ENCODE measurements at places on chromosomes 11 and 22.

GRCh38 chr11:132134322-132134721 lies 763.9 kb downstream of the NTM start:
- DNase-seq = no peak

DNA sequence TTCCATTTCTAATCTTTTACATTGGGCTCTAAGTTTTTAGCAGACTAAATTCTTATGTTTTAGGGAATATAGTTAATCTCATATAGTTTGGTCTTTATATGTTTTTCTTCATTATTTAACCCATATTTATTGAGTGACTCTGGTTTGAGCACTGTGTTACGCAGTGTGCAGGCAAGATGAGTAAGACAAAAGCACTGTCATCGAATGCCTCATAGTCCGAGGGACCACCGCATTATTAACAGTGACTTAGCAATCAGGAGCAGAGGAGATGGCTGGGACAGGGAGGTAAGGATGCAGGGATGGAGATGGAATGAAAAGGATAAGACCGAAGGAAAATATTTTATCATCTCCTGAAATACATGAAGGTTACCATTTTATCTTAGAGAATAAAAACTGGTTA lies 65.2 kb upstream of the CTSC start:
- DNase-seq = no peak

GRCh38 chr11:79481795-79482194 lies 41.0 kb upstream of the TENM4 start:
- no peak for DNase-seq

GRCh38 chr11:122749005-122749687 lies 89.2 kb upstream of the CRTAM start:
- DNase-seq = peak; percentile 62

- DNase-seq = peak; percentile 7
Observed at GRCh38 chr11:43419460-43419859, 60.7 kb downstream of the TTC17 start.

- peak; percentile 33 for DNase-seq
Observed at GRCh38 chr22:47213571-47214230, 451.3 kb downstream of the TBC1D22A start.

DNA sequence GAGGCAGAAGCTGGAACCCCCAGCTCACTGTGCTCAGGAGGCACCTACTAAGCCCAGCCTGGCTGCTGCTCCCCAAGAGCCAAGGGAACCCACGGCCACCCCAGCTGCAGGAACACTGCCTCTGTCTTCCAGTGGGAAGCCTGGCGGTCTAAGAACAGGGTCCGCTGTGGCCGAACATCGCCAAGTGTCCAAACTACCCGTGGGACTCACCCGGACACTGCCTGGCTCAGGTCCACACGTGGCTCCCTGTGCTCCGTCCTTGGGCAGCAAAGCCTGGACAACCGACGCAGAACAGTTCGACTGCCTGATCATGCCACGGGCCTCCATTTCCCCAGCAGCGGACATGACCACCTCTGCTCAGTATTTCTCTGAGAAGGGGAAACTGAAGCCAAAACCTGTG lies 747.0 kb downstream of the BRD1 start:
- DNase-seq = no peak

- no peak for DNase-seq
Observed at GRCh38 chr22:17060126-17060525, 24.7 kb upstream of the IL17RA start.

DNA sequence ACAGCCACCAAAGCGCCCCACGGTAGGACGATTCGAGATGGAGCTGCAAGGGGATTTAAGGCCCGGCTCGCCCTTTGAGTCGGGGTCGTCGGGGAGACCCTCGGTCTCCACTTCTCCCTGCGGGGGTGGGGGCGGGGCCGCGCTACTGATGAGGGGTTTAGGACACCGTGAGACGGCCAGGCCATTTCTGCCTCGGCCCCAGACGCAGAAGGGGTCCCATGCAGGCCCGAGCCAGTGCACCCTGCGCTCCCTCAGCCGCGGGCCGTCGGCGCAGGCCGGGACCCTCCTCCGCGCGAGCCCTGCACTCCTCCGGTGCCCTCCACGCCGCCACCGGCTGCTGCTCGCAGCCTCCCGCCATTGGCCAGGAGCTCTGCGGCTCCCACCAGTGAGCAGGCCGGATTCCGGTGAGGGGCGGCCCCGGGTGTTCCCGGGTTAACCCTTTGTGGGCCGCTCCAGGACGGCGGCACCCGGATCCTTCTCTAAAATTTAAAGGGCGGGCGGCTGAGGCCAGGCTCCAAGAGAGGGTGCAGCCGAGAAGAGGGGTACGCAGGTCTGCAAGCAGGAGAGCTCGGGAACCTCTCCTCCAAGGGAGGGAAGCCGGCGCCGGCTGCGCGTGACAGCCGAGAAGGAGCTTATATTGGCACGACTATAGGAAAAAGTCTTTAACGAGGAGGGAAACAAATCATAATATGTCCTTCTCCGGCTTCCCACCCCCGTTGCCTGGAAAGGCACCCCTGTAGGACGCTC lies 18.0 kb downstream of the CREB3L1 start:
- peak; percentile 68 for DNase-seq

DNA sequence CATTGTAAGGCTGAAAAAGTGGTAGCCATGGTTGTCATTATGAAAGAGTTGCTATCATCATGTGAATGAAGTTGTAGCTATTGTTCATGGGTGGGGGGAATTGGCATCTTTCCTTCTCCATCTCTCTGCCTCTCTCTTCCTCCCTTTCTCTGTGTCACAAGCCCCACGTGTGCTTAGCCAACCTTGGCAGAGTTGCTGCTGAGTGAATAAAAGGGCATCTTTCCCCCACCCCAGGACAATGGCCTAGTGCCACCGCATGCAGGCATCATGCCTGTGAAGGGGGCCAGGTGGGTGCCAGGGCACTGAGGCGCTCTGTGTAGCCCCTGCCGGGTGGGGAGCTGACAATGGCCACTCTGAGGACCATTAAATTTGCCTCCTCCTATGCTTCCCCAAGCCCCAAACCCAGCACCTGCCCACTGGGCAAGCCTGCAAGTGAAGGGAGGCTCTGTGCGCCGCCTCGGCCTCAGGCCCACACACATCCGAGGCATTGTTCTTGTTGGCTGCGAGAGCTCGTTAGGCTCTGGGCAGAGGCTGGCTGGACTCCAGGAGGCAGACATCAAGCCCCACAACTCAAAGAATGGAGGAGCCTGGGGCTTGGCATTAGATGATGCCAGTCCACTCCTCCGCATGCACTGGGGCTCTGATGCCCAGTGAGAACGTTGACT lies 103.9 kb downstream of the SEZ6L start:
- no peak for DNase-seq

DNA sequence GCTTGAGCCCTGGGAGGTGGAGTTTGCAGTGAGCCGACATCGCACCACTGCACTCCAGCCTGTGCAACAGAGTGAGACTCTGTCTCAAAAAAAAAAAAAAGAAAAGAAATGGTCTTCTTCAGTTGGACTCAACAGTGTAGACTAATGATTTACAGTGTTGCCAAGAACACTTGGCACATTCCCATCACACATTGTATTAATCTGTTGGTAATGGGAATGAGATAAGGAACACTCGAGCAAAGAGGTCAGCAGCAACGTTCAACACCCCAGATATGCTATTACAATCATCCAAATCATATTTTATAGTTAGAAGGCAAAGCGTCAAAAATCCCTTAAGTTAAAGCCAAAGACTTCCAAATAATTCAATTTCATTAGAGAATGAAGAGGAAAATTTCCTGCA lies 14.5 kb downstream of the CDON start:
- DNase-seq = no peak

DNA sequence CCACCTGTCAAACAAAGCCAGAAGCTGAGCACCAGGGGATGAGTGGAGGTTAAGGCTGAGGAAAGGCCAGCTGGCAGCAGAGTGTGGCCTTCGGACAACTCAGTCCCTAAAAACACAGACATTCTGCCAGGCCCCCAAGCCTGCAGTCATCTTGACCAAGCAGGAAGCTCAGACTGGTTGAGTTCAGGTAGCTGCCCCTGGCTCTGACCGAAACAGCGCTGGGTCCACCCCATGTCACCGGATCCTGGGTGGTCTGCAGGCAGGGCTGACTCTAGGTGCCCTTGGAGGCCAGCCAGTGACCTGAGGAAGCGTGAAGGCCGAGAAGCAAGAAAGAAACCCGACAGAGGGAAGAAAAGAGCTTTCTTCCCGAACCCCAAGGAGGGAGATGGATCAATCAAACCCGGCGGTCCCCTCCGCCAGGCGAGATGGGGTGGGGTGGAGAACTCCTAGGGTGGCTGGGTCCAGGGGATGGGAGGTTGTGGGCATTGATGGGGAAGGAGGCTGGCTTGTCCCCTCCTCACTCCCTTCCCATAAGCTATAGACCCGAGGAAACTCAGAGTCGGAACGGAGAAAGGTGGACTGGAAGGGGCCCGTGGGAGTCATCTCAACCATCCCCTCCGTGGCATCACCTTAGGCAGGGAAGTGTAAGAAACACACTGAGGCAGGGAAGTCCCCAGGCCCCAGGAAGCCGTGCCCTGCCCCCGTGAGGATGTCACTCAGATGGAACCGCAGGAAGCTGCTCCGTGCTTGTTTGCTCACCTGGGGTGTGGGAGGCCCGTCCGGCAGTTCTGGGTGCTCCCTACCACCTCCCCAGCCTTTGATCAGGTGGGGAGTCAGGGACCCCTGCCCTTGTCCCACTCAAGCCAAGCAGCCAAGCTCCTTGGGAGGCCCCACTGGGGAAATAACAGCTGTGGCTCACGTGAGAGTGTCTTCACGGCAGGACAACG lies 11.7 kb downstream of the CXCR5 start:
- DNase-seq = no peak

Measured in activated T-cell treated with anti-CD3 and anti-CD28 coated beads for 24 hours (primary cell).